CD4-positive, alpha-beta T cell treated with Interleukin-17A for 4 hours (primary cell): ENCODE measurements at places on chromosomes 5 and 9.

GRCh38 chr5:3002230-3002629, 250.8 kb upstream of the IRX2 start:
- no peak for DNase-seq

DNA sequence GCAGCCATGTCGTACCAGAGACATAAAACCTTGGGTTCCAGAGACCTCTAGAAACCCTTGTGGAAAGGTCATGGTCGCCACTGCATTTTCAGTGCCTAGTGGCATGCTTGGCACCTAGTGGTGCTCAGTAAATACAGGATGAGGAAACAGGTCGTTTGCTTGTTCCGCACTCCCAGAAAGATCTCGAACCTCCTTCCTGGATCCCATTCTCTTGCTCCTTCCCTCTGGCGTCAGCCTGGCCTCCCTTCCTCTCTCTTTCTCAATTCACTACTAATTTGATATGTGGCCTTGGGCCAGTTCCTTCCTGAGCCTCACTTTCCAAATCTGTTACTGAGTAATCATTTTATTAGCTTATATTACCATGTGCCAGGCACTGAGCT, 4.4 kb downstream of the NDST1 start:
- DNase-seq, result no peak

DNA sequence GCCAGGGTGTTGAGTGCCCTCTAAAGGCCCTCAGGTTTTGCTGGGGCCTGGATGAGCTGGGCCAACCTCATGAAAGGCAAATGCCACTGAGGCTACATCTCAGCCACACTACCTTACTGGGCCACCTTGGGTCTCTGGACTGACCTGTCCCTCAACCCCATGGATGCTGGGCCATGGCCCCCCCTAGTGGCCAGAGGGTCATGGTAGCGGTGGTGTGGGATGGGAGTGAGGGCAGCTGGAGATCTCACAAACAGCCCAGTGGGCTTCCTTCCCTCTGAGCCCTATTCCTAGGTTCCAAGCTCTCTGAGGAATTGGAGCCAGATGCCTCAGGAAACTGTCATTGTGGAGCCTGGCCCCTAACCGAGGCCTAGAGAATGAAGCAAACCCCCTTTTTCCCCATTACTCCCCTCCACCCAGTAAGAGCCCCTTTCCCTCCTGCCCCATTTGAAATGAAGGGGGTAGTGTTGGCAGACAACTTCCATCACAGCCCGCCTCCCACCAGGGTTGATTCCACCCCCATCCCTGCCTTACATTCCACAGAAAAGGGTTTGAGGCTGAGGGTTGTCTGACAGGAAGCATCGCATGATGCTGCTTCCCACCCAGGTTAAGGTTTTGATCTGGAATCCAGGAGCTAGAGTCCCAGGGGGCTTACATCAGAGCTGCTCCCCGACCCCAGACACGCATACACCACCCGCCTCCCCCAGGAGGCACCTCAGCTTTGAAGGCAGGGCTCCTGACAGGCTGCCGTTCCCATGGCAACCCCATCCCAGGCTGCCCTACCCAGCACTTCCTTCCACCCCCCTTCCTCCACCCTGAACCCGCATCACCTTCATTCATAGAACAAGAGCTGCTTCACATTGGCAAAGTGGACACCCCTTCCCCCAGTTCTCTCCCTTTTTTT, 63.9 kb downstream of the PCDH1 start:
- peak; percentile 67 for DNase-seq

DNA sequence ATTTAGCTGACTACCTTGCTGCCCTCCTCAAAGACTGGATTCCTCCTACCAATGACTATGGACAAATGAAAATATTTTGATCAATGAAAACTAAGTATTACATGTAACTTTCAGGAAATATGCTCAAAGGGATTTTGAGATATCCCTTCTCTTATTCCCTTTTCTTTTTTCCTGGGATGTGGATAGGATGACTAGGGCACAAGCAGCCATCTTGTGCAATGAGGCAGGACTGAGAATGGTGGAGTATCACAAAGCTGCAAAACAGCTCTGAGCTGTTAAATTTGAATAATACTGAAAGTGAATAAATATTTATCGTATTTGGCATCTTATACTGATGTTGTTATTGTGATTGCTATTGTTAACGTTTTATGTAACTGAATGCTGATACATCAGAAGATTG, 333.1 kb upstream of the NUDT12 start:
- no peak for DNase-seq

DNA sequence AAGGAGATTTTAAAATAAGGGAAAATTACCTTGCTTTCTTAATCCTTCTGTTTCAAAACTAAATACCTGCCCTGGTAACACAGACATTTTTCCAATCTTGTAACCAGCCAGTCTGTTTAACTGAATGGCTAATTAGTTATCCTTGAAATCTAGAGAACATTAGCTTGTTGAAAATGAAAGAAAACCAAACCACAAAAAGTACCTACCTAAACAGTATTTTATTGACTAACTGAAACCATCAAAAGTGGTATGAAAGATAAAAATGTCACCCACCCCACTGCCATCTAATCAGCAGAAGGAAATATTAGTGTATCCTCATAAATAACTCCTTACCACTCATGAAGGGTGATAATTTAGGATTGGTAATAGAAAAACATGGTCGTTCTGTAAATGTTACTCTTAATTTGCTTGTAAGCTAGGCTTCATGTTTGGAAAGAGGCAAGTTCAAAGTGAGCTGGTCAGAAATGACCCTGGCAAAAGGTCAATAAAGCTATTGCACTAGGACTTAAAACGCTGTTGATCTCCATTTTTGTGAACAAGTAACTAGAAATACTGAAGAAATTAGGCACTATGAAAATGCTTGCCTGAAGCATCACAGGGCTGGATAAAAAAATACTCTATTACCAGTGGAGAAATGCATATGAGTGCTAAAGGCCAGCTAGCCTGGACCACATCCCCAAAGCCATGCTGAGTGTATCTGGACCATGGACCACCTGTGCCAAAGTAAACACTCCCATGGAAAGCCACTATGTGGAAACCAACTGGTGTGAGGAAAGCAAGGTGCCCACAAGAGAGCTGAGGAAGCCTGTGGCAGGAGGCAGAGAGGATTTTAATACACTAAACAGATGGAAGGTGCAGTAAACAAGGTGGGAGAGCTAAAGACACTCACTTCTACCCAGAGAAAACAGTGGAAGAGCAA, 8.4 kb downstream of the SEMA5A start:
- DNase-seq, result no peak

DNA sequence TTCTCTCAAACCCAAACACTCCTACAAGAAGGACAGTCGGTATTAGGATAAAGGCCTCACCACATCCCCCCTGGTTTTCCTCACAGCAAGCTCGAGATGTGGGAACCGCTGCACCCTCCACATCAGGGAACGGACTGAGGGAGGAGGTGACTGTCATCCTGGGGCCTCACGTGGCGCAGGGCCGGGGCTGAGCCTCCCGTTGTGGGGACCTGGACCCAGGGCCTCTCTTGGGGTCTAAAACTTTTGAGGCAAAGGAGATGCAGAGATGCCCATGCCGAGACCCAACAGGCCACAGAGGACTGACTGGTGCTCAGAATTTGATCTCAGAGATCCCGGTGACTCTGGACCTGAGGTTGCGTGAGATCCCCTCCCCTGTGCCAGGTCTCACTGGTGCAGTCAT, 72.7 kb downstream of the MRPL36 start:
- no peak for DNase-seq

DNA sequence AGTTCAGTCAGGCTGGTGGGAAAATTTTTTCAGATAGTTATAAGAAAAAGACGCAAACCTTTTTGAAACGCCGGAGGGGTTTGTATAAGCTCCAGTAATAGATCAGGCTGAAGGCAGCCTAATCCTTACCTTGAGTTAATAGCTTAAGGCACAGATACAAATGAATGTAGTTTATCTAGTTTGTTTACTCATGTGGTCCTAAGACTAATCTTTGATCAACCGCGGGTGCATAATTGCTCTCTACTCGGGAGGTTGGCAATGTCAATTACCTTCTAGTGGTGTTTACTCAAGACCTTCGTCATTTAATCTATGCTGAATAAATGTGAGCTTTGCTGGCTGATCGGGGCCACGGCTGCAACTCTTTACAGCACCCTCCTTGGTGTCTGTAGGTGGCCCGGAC, 665 bp upstream of the INSL4 start:
- DNase-seq, result no peak

DNA sequence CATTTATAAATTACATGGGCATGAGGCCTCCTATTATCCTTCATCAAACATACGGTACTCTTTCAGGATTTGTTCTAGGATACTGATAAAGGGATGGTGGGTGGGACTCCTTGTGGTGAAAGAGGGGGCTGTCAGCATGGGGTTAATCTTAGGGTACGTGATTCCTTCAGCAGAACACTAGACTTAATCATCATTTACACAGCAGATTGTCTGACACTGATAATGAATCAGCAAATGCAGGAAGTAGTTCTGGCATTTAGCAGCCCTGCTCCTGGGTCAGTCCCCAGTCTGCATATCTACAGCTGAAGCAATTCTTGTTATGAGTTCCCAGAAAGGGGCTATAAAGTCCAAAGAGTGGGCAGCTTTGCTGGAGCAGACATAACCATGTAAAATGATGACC, 384.6 kb downstream of the SPOCK1 start:
- DNase-seq, result no peak

- no peak for DNase-seq
Observed at GRCh38 chr9:77284616-77285015, 107.3 kb downstream of the VPS13A start.

DNA sequence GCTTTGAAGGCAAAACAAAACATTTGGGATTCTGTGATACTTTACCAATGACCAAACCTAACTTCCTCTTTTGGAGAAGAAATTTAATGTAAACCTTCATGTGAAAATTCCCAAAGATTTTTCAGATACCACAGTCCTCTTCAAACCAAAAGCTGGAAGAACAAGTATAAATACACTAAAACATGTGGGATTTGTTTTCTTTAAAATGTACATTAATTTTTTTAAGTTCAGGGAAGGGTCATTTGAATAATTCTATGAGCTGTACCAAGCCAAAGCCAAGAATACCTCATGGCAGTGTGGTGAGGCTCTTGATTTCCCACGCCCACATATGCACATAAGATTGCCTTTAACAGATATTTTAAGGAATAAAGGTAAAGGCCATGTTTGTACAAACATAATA, 28.4 kb upstream of the ITGA1 start:
- no peak for DNase-seq

DNA sequence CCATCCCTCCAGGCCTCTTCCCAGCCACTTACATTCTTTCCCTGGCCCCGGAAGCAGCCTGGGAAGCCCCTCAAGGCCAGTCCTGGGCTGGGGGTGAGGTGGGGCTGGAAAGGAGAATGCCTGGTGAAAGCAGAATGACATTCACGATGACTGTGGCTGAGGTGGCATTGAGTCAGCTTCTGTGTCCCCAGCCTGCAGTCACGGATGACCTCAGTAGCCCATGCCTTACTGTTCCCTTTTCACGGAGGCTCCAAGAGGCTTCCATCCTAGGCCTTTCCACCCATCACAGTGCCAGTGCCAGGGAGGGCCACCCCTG, 2.7 kb downstream of the PRDM12 start:
- no peak for DNase-seq

DNA sequence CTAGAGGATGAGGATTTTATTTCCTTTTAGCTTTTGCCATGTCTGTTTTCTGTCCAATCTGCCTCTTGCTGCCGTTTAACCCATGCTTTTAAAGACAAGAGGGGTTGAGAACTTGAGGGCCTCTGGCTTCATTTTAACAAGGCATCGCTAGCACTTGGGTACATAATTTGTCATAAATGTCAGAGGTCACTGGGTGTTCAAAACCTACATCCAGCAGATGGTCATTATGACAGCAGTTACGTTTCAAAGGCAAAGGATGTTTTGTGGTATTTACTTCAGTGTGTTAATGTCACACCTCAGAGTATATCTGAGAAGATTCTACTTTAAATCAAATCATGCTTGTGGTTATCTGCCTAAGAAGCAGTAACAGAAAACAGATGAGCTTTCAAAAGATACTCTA, 918.3 kb downstream of the NR2F1-AS1 start:
- no peak for DNase-seq

GRCh38 chr9:134709512-134710270, 68.1 kb downstream of the COL5A1 start:
- no peak for DNase-seq

GRCh38 chr5:163460562-163461171, at the start of gene HMMR:
Gene HMMR, plus strand, starts transcription at chr5:163460632. Its CDS starts 61 bp downstream, at chr5:163460693.
- no peak for DNase-seq

- no peak for DNase-seq
Observed at GRCh38 chr9:130664251-130665028, at the start of gene PRDM12. Gene PRDM12, plus strand, starts transcription at chr9:130664594. Its CDS starts 60 bp downstream, at chr9:130664654.

GRCh38 chr9:99929652-99930051, 23.2 kb downstream of the STX17 start:
- DNase-seq, result no peak

GRCh38 chr5:80591352-80591751, 21.3 kb upstream of the ANKRD34B start:
- DNase-seq, result no peak

DNA sequence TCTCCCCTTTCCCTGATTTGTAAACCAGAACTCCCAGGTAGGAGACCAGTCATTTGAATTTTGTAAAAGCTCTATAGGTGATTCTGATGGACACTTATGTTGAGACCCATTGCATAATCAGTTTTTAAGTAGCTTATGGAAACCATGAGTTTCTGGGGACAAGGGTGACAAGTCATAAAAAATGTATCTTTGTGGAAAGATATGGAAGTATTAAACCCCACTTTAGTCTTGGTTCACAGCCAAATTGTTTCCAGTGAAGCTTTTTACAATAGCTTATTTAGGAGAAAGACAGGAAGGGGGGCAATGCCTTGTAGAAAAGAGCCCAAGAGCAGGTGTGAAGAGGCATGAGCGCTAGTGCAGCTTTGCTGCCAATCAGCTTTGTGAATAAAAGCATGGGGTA, 453 bp upstream of the CCL28 start:
- no peak for DNase-seq

GRCh38 chr9:116247791-116248374, 94.3 kb downstream of the PAPPA start:
- DNase-seq, result no peak

GRCh38 chr9:98978231-98978681, 34.5 kb downstream of the COL15A1 start:
- no peak for DNase-seq

DNA sequence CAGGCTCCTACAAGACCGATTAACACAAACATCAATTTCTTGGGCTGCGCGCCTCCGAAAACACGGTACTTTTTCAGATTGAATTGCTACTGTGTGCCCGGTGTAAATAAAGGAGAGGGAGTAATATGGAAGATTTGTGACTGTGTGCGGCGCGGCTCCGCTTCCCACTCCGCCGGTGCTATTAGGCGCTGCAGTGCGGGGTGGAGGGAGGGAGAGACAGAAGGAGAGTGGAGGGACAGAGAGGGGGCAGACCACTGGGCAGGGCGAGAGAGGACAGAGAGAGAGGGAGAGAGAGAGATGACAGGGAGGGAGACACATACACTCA, 24.7 kb upstream of the RNU6ATAC start:
- DNase-seq, result peak; percentile 1

- DNase-seq, result peak; percentile 50
Observed at GRCh38 chr9:71766663-71767062, 1.6 kb downstream of the CEMIP2 start.

DNA sequence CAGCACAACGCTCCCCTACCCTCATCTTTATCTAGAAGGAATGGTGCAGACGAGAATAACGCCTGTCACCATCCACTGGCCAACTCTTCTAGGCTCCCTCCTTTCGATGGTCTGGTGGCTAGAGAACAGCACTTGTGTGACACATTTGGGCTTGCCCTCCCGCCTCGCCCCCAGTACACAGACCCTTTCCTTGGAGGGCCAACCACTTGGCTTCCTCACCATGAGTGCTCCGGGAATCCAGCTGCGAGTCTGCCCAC, 1.4 kb downstream of the GNAQ start:
- peak; percentile 28 for DNase-seq
